ENCODE measurements at places on chromosomes 11 and 22.

DNA sequence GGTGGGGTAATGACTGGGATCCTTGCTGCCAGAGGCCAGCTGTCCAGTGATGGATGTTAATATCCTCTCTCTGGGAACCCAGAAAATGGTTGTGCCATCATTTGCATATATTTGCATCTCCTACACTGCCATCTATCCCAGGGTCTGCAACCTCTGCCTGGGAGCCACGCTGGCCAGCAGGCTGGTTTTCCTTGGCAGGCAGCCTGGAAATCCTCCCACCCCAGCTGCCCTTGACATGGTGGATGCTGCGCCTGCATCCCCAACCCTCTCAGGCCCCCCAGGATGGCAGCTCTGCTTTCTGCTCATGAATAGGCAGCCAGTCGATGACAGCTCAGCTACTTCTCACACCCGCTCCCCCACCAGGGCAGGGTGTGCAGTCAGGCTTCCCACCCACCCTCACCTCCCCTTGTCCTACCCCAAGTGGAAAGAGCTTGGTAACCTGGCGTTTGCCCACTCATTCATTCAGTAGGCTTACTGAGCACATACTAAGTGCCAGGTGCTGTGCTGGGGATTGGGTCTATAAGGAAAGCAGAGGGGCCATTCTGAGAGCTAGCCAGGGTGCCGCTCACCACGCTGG lies 202.5 kb downstream of the TRIM29 start:
- no peak for DNase-seq

DNA sequence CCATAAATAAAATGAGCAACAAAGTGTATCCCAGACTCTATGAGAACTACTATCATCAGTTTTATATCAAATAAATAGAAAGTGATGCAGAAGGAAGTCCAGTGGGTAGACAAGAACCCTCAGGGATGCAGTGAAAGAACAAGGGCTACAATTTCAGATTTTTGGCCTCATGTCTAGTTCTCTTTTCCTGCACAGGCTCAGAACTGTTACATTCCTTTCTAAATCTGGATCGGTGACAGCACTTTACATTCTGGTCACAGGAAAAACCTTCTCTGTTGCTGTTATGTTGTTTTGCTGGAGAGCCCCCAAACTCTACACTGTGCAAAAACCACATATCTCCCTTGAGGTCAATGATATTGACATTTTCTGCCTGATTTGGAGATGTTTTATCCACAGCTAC lies 108.8 kb upstream of the ANO5 start:
- DNase-seq: no peak

GRCh38 chr22:46084943-46085827 lies 65.1 kb upstream of the PPARA start:
- no peak for DNase-seq

- no peak for DNase-seq
Measured at GRCh38 chr11:44711113-44711786, 15.5 kb upstream of the TSPAN18 start.

- peak; percentile 90 for DNase-seq
Measured at GRCh38 chr11:126062679-126063506, at the start of gene CDON. CDON (minus strand) TSS chr11:126062866; CDS start chr11:126023476, 39,390 bp downstream.

- DNase-seq: no peak
Measured at GRCh38 chr11:33005175-33005574, 10.5 kb upstream of the DEPDC7 start.

DNA sequence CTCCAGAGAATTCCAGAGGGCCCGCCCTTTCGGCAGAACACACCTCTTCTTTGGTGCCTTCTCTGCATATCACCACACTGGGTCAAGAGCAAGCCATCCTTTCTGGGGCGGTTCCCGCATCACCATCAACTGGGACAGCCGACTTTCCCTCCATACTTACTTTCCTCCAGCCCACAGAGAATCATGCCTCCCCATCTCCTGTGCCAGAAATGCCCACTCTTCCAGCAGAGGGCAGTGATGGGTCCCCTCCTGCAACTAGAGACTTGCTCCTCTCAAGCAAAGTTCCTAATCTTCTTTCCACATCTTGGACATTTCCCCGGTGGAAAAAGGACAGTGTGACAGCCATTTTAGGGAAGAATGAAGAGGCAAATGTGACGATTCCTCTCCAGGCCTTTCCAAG lies 157.7 kb downstream of the C11orf91 start:
- DNase-seq: peak; percentile 33

DNA sequence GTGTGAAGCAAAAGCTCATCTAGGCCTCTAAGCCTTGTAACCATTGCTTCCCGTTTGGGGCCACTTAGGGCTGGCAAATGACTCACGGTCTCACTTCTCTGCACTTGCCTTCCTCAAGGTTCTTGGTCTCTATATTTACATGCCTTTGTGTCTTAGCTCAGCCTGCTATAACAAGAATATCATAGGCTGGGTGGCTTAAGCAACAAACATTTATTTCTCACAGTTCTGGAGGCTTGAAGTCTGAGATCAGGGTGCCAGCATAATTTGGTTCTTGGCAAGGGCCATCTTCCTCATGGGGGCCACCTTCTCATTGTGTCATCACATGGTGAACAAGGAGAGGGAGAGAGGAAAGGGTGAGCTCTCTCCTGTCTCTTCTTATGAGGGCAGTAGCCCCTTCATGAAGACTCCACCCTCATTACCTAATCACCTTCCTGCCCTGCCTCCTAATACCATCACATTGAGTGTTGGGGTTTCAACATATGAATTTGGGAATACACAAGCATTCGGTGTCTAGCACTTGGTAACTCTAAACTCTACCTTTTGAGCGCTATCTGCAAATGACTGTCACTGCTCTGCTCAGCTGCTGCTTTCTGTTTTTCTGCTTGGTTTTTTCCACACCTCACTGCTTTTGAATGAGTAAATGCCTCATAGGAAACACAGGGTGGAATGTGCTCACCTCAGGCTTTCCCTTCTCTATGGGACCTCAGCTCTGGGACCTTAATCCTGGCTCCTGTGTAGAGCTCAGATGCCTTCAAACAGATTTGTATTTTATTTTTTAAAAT lies 16.2 kb upstream of the ME3 start:
- peak; percentile 14 for DNase-seq

- DNase-seq: no peak
Measured at GRCh38 chr22:43859621-43860020, 2.7 kb downstream of the SULT4A1 start.

DNA sequence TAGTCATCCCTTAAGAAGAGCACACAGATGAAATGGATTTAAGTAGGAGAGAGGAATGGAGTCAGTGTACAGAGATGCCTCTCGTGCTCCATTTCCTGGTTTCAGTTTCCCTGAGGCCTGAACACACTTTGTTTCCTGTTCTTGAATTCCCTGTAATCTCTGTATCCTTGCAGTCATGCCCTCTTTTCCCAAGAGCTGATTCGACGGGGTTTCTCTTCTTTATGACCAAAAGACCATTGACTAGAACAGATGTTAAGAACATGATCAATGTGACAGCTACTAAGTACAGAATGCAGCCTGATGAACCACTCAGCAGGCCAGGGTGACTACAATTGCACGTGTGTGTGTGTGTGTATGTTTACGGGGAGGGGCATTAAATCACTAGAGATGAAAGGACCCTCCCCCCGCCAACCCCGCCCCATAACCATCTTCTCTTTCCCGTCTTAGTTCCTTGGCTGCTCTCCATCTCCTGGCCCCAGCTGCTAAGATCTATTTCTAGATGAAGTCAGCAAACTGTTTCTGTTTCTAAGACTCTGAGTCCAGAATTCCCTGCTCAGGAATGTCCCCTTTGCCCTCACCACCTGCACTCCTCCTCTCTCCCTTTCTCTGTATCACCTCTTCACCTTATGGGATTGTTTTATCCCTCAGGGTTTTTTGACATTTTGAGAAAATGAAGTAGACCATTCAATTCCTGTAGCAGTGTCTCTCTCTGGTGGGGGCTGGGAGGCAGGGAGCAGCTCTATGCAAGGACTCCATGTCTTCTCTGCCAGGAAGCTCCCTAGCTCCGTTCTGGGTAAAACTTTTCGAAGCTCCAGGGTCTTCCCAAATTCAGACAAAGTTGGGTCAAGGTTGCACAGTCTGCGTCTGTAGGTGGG lies 26.0 kb downstream of the SLC22A6 start:
- no peak for DNase-seq

DNA sequence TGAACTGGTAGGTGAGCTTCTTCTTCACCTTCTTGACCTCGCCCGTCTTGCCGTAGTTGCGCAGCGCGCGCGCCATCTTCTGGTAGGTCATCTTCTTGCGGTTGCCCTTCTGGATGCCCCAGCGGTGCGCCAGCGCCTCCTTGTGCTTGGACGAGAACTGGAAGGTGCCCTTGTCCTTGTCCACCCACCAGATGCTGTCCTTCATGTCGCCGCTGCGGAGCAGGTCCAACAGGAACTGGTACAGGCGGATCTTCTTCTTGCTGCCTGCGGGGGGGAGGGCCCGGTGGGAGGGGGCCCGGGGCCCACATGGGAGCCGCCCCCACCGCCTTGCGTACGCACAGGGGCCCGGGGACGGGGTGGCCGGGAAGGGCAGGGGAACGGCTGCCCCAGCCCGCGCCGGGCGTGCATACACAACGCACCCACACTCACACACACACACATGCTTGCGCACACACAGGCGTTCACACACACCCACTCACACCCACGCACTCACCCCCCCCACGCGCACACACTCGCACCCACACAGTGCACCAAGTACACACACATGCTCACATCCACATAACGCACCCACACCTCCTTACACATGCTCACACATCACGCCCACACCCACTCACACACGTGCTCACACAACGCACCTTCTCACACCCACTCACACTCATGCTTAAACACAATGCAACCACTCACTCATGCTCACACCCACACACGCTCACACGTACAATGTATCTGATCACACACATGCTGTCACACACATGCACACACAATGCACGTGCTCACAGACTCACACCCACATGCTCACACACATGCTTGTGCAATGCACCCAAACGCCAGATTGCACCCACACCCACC lies 3.0 kb upstream of the MYBPC3 start:
- peak; percentile 53 for DNase-seq

GRCh38 chr22:39352306-39352891 lies 2.6 kb downstream of the SYNGR1 start:
- DNase-seq: no peak

DNA sequence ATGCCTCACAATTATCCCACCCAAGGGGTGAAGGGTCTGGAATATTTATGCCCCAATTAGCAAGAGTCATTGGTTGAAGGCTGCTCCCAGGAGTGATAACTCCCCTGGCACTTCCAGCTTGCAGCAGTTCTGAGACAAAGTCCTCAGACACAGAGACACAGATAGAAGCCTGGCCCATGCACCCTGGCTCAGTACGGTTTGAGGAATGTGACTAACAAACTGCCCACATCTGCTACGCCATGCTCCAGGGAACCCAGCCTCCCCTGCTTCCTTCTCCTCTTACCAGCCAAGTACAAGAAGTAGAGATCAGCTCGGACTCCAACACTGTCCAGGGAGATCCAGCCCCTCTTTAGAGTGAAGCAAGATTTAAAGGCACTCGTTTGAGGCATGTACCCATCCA lies 48.5 kb upstream of the BMAL1 start:
- DNase-seq: no peak

DNA sequence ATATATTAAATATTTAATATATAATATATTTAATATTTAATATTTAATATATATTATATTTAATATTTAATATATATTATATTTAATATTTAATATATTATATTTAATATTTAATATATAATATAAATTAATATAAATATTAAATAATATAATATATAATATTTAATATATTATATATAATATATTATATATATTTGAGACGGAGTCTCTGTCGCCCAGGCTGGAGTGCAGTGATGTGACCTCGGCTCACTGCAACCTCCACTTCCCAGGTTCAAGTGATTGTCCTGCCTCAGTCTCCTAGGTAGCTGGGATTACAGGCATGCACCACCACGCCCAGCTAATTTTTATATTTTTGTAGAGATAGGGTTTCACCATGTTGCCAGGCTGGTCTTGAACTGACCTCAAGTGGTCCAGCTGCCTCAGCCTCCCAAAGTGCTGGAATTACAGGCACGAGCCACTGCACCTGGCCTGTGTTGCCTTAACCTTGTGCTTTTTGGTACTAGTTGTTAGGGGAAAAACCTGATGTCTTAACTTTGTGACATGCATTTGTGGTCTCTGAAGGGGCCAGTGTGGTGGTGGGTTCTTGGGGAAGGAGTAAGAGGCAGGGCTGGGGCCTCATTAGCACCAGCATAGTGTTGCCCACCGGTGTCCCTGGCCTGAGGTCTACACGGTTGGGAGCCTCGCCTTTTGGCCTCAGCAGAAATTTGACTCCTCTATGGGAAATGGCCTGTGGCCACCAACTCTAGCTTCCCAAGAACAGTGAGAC lies 16.6 kb downstream of the SEC14L3 start:
- DNase-seq: no peak

DNA sequence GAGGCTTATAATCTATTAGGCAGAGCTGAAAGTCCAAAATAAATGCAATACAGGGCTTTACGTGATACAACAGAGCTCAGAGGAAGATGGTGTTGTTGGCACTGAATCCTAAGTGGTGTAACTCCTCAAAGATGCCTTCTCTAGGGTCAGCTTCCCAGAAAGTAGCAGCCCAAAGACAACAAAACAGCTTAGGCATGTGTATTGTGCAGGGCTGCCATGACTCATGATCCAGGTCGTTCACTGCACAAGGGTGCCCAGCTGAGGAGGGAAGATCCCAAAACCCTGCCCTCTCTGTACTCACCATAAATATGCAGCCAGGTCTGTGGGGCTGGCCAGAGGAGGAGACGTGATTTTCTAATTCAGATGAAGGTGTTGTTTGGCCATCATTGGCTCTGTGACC lies 59.4 kb upstream of the NNMT start:
- DNase-seq: no peak

- no peak for DNase-seq
Measured at GRCh38 chr22:26667140-26667539, 9.8 kb downstream of the MIAT start.

DNA sequence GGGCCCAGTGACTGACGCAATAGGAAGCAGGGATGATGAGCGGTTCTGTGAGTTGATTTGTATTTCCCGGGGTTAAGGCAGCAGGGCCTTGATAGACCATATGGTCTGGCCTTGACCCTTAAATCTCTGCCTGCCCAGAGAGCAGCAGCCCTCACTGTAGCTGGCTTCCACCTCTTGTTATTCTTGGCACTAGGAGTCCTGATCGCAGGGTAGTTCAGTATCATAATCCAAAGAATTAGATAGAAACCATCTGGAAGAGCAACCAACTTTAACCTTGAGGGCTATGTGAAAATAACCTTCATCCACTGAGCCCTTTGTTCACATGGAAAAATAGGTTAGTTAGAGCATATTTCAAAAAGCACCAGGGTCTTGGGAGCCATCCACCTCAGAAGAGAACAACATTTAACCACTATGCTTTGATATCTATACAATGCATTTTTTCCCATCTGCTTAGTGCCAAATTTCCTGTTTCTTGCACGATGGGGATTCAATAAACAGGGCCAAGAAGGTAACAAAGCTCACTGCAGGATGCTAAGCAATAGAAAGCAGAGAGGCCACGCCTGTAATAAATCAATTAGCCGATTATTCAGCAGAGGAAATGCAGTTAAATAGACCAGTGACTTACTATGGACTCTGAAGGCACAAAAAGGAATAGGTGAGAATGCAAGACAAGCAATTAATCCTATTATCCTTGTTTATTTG lies 761.3 kb downstream of the OPCML start:
- DNase-seq: no peak

- no peak for DNase-seq
Measured at GRCh38 chr11:125625225-125625629, 264 bp downstream of the CHEK1 start.
